ENCODE measurements at places on chromosomes 6 and 20.
A peak's percentile ranks its signal among the peaks of the same experiment; 100 is the strongest.

DNA sequence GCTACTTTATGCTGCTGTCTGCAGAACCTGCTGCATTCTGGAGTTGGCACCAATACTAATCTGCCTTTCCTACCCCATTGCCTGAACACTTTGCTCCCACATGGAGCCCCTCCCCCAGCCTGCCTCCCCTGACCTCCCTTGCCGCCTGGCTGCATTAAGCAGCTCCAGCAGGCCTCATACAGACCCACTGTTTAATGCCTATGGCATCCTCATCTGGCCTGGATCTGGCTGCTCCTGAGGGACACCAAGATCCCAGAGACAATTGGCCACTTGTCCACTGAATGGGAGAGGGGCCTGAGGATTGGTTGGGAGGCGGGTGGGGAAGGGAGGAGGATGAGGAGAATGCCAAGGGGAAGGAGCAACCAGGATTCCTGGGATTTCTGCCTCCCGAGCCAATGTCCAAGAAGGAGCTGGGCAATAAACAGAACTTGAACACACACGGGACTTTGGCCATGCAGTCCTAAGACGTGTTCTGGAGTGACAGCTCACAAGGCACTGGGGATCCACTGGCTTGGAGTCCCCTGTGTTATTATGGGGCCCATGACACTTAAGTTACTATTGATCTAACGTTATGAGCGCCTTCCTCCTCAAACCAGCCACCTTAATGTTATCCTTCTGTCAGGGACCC is 10.4 kb upstream of the KCNK5 start:
- no peak for ATAC-seq

- no peak for ATAC-seq
Measured at GRCh38 chr6:100627911-100628758, 163.4 kb upstream of the SIM1 start.

GRCh38 chr20:4717816-4718570 is 3.7 kb upstream of the PRND start:
- ATAC-seq: no peak

DNA sequence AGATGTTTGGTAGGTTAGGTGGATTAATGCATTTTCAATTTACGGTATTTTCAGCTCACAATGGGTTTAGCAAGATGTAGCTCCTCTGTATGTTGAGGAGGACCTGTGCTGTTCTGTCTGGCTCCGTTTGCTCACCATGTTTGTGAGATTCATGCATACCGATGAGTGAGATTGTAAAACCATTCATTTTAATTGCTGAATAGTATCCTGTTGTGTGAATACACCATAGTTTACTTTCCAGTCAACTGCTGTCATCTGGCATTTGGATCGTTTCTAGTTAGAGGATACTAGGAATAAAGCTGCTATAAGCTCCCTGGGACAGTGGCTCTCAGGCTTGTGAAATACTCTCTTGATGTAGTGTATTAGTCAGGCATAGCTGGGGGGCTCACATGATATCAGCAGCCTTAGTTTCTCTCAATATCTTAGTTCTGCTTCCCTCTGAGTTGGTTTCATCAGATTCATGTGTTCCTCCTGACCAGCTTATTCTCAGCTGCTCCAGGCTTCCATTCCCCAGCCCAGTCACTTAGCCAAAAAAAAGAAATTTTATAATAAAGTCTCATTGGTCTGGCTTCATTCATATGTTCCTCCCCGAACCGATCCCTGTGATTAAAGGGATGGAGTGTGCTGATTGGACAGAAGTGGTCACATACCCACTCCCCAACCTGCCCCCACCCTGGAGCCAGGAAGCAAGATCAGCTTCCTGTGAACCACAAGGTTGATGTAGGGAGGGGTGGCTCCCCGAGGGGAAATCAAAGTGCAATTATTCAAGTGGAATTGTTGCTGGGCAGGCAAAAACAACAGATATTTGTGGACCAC is 10.9 kb upstream of the B4GALT5 start:
- ATAC-seq: no peak

- ATAC-seq: no peak
Measured at GRCh38 chr20:39021748-39022147, 59.6 kb downstream of the DHX35 start.

DNA sequence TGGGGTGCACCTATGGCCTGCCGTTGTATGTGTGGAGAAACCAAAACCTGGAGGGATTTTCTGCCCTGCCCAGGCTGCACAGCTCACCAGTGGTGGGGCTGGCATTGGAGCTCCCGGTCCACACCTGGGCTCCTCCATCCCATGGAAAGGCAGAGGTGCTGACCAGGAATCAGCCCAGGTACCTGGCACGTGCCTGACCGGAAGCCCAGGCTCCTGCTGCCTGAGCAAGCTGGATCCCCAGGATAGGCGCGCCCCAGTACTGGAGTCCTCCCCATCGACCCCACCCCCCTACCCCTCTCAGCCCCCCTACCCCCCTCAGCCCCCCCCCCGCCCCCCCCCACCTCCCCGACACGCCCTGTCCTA is 39.9 kb upstream of the HMGA1 start:
- no peak for ATAC-seq

GRCh38 chr6:143060354-143060805 is 309 bp upstream of the AIG1 start:
- ATAC-seq: peak; percentile 63
